ENCODE measurements at places on chromosomes 7 and 10.

DNA sequence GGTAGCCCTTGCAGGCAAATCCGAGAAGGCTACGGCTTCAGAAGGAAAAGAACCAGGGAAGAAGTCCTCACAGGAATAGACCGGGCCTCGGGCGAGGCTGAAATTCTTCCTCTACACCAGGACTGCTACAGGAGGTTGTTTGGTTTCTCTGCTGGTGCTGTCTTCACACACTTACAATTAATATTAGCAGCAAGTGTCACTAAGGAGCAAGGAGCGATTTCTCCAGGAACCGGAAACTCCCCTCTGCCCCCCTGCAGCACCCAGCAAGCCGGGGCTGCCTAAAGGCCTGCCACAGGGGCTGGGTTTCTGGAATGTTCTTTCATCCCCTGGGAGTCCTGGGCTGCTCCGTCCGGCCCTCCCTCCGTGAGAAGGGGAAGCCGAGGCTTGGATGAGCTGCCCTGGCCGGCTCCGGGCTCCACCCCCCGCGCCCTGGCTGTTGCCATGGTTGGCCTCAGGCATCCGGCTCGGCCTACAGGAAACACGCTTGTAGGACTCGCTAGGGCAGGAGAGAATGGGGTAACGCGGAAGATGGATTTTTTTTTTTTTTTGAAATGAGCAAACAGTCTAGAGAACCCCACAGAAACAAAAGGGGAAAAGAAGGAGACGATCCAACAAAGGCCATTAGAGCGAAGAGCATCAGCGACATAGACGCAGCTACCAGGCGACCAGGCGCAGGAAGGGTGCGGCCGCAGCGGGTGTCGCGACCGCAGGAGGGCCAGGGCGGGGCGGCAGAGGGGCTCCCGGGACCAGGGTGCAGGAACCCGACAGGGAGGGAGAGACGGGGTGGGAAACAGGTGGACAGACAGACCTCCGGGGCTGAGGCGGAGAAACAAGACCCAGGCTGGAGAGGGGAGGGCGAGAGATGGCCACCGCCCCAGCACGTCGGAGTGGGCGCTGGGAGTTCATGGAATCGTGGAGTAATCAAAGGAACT lies 33.0 kb downstream of the EN2 start:
- no peak for DNase-seq

DNA sequence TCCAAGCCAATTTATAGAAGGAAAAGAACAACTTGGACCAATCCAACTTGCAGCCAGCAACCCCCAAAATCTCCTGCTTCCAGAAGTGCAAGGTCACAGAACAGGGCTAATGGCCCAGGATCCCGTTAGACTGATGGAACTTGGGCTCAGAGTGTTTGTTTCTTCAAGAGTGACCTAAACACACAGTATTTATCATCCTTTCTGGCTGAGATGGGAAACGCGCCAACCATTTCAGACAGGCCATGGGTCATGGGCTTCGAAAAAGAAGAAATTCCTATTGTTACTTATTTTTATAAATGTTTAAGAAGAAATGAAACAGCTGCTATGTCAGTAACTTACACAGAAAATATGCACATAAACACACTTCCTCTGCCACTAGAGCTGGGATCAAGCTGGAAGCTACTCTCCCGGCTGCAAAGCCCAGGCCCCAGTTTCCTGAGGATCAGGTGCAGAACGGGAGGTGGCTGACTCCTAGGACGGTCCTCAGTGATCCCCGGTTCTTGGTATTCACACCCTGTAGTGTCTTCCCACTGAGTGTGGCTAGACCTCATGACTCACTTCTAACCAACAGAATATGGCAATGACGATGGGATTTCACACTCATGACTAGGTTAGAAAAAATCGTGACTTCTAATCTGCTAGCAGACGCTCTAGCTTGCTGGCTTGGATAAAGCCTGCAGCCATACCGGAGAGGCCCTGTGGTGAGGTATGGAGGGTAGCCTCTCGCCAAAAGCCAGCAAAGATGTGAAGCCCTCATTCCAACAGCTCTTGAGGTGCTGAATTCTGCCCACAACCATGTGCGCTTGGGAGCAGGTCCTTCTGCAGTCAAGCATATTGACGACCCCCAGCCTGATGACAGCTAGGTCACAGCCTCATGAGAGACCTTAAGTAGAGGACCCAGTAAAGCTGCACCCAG lies 60.2 kb downstream of the CHST15 start:
- DNase-seq: no peak

DNA sequence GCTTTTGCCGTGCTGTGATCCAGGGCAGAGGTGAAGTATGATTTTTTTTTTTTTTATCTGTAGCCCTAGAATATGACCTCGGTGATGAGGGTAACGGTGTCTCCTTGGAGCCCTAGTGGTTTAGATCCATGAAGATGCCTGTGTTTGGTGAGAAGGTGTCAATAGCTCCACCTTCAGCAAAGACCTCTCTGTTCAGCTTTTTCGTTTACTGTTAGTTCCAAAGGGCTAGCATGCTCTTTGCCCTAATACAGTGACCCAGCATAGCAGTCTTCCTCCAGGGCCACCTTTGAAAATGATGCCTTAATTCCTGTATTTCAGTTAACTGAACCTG lies 746 bp upstream of the MRPS16 start:
- DNase-seq: no peak

GRCh38 chr10:96664563-96664962 lies 55.8 kb downstream of the PIK3AP1 start:
- DNase-seq: no peak

- DNase-seq: no peak
Measured at GRCh38 chr7:29479301-29480200, 84.1 kb upstream of the PRR15 start.
